Stimulated activated CD8-positive, alpha-beta memory T cell treated with anti-CD3 and anti-CD28 coated beads, Interleukin-15, amount 100 ng/mL, for 24 hours (primary cell): ENCODE measurements at places on chromosomes 12 and 14.
A peak's percentile ranks its signal among the peaks of the same experiment; 100 is the strongest.

- no peak for DNase-seq
These were observed 15.4 kb downstream of the BDKRB1 start for GRCh38 chr14:96271421-96271762.

GRCh38 chr12:56163533-56164344 lies 5.6 kb downstream of the MYL6 start:
- DNase-seq, result no peak

GRCh38 chr14:28143316-28143715 lies 623.3 kb upstream of the FOXG1 start:
- no peak for DNase-seq

GRCh38 chr12:11797317-11797913 lies 147.9 kb downstream of the ETV6 start:
- DNase-seq, result no peak

DNA sequence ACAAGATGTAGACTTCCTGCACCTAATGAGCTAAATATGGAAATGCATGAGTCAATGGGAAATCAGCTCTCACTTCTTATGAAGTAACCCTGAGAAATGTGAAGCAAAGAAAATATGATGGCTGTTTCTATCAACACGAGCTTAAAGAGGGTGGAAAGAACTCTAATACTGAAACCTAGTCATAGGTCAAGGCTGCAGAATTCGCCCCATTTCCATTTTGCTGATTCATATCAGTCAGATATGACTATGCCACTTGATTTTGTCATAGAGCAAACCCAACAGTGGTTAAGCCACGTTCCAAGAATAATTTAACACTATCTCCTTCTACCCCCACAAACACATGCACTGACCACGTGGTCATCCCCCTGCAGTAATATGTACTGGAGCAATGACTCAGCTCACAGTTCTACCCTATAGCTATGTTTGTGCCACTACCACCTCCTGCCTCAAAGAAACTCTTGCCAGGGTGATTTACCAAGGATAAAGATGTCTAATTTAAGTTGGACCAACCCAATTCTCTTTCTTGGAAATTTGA lies 157.5 kb downstream of the TMTC3 start:
- DNase-seq, result no peak

GRCh38 chr14:75820761-75821160 lies 159.7 kb downstream of the TTLL5 start:
- DNase-seq, result no peak

DNA sequence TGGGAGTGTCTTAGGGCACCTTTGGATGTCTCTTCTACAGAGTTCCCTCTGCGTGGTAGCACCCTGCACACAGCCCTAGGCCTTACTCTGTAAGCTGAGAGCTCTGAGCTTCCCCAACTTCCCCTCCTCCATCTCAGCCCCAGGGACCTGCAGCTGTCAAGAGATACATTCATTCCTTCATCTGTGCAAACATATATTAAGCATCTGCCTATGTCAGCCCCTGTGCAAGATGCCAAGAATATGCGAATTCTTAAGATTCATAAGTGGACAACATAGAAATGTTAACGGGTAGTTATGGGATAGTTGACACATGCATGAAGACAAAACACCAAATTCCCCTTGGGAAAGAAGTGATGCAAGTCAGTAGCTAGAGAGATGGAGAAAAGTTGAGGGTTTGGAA lies 190.8 kb downstream of the SLC41A2 start:
- DNase-seq, result no peak

DNA sequence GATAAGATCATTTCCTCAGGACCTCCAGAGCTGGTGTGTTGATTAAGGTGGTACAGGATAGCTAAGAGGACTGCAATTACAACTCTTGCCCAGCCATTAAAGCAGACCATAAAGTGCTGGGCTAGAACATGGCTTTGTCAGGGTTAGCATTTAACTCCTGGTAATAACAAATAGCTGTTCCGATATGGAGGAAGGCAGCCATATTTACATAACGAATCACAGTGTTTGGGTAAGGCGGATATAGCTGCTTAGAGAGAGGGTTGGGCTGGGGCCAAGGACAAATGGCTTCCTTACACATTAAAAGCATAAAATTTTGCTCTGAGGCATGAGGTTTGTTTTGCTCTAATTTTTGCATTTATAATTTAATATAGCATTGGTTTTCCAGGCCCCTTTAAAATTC lies 297.7 kb upstream of the DDHD1 start:
- DNase-seq, result no peak

DNA sequence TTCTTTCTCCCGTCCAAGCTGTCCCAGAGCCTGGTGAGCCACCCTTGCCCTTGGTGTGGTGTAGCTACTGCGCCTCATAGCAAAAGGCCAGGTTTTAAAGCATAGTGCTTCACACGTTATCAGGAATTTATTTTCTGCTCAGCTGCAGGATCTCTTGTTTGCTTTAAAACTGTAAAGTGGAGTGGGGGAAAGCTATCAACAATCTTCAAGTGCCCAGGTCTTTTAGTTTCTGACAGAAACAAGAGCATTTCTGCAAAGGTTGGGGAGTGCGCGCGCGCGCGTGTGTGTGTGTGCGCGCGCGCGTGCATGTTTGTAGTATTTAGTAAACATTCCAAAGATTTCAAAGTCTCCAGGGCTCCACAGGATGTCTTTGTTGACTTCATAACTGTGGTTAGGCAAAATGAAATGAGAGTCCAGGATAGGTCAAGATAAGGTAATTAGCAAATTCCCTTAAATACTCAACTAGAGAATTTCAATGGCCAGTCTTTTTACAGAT lies 45.5 kb downstream of the EML1 start:
- DNase-seq, result no peak

GRCh38 chr14:104090071-104090748 lies 4.7 kb downstream of the ASPG start:
- no peak for DNase-seq

DNA sequence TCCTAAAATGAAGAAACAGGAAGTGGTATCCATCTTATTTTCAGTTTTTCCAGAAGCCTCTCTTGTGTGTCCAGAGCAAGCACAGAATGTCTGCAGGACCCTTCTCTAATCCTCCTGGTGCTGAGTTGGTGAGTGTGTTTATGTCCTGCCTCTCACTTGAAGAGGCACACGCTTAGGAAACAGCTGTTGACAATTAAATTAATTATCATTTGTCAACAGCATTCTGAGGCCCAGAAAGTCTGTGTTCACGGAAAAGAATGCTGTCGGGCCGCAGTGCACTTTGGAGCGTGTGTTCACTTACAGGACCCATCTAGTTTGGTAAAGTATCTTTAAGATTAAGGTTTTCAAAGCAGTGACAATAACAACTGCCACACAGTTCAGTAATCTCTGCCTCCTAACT lies 70.5 kb downstream of the LMNTD1 start:
- no peak for DNase-seq

DNA sequence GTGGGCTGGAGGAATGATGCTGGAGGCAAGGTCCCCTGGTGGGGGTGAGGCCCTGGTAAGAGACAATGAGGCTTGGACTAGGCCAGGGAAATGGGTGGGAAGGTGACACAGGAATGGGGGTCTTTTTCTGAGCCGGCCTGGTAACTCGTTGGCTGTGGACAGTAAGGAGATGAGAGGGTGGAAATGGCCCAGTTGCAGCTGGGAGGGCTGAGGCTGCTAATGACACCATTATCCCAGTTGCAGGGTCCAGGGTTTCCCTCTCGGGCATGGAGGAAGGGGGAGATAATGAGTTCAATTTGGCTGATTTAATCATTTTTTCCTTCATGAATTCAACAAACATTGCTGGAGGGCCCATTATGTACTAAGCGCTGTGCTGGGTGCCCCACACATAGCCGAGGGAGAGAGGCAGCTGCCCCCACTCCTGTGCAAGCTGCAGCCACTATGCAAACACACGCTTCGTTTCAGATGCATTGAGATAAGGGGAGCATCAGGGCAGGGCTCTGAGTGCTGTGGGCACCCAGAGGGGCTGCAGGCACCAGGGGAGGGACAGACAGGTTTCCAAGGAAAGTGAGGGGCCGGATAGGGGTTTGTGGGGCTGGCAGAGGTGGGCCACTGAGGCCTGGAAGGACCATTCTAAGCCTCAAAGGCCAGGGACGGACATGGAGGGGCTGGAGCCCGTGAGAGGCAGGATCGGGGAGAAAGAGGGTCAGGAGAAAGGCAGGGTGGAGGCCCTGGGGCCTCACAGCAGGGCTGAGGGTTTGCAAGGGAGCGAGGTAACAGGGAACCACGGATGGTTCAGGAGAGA lies 43.2 kb upstream of the MEG3 start:
- no peak for DNase-seq

- no peak for DNase-seq
These were observed 256.1 kb downstream of the NAV3 start for GRCh38 chr12:78086553-78087362.

DNA sequence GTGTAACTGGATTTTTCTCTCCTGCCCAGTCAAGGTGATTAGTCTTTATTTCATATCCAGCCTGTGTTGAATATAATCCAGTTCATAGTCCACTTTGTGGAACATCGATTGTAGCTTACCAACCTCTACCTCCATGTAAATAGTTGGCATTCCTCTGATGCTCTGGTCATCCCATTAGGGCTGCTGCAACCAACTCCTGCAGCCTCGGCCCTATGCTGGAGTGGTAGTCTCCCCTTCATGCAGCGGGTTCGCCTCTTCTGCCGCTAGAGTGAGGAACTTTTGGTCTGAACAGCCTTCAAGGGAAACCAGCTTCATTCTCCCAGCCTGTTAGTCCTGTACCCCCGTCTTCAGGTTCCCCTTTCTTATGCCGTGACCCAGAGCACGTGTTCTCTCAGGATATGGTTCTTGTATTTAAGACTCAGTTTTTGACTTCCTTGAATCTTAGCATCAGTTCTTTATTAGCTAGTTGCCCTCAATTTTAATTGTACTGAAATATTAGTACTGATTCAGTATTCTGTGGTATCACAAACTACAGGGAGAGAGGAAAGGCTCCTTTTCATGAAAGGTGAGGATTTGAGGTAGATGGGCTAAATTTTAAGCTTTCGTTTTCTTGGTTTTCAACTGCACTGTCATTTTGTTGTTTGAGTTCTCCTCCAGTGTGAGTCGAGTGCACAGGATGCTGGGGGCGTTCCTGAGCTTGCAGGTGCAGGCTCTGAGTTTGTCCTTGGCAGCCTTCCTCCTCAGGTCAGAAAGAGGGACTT lies 33.2 kb downstream of the ZNF664 start:
- no peak for DNase-seq

- peak; percentile 12 for DNase-seq
These were observed 727 bp downstream of the LDHB start for GRCh38 chr12:21656905-21657325.

DNA sequence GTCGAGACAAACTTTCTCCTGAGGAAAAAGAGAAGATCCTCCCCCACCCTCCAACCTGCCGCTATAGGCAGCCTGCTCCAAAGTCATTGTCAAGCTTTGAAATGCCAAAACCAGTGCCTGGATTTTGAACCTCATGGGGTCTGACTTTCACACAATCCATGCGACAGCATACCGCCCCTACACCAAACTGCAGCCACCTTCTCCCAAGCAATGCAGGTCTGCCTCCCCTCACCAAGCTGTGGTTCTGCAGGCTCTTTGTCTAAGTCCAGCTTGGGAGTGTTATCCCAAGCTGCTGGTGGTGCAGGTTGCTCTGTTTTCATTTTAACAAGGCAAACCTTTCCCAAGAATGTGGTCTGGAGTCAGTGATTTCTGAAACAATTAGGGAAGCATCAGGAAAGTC lies 12.4 kb downstream of the TBX5 start:
- no peak for DNase-seq

DNA sequence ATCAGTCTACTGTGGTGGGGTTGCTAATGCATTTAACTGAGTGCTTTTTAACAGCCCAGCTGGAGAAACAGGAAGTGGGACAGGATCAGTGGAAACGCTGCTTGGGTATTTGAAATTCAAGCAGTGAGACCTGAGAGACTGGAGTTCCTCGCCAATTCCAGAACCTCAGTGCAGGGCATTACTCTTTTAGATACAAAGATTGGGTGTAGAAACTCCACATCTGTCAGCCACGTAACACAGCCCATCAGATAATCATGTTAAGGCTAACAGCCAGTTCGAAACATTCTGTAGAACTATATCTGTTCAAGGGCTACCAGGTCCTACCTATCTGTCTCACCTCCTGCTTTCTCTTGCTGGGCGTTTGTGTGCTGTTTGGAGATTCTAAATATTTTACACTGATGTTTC lies 45.5 kb downstream of the RAD52 start:
- no peak for DNase-seq
